ENCODE measurements at places on chromosomes 6 and 20. TPM values are rescaled to one million over a fixed set of nuclear protein-coding genes. Genes with fewer than 3 reads are reported as not detected.

SLC16A10 gene
- total RNA-seq, result 0.48 TPM

CCR6 gene
- total RNA-seq, result 0.17 TPM

TCF15 gene
- total RNA-seq, result not detected

GRCh38 chr6:39714802-39715201 is 10.4 kb downstream of the KIF6 start:
- peaks cover 31% of the 10 kb centered on the region for H3K27me3 ChIP-seq
- no peak overlapping the region for H3K27ac ChIP-seq
- H3K4me3 ChIP-seq, result no peak overlapping the region
- H3K36me3 ChIP-seq, result no peaks in the 10 kb centered on the region

DNA sequence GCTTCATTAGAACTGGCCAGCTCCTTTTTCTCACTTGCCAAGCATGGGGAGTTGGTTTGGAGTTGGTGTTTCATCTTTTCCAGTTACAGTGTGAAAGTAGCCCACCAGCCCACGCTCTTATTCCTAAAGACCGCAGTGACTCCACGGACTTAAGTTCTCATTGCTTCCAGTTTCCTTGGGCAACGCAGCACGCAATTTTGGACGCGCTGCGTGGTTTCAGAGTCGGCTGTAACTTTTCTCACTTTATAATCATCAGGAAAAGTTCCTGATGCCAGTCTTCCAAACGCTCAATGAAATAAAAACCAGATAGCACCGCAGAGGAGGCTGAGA is 381 bp upstream of the PEX7 start:
- DNase-seq, result no peak
- H3K36me3 ChIP-seq, result peaks cover 6% of the 10 kb centered on the region
- peak overlapping the region; percentile 86 for H3K27ac ChIP-seq
- H3K27me3 ChIP-seq, result peaks cover 17% of the 10 kb centered on the region
- peak overlapping the region; percentile 96 for H3K4me3 ChIP-seq
- H3K4me1 ChIP-seq, result peaks cover 8% of the 10 kb centered on the region

- peaks cover 28% of the 10 kb centered on the region for H3K27me3 ChIP-seq
- no peaks in the 10 kb centered on the region for H3K4me1 ChIP-seq
- H3K4me3 ChIP-seq, result no peak overlapping the region
- H3K27ac ChIP-seq, result no peak overlapping the region
- no peaks in the 10 kb centered on the region for H3K36me3 ChIP-seq
Measured at GRCh38 chr20:4297127-4297826, 281.9 kb upstream of the RNF24 start.

- H3K27me3 ChIP-seq, result no peaks in the 10 kb centered on the region
- DNase-seq, result peak; percentile 39
- H3K4me3 ChIP-seq, result no peak overlapping the region
- no peaks in the 10 kb centered on the region for H3K36me3 ChIP-seq
Measured at GRCh38 chr20:32519381-32519730, 65.8 kb downstream of the NOL4L start.

- no peak for DNase-seq
- no peak overlapping the region for H3K27ac ChIP-seq
- no peaks in the 10 kb centered on the region for H3K4me1 ChIP-seq
- H3K4me3 ChIP-seq, result no peak overlapping the region
- no peaks in the 10 kb centered on the region for H3K27me3 ChIP-seq
Measured at GRCh38 chr6:83352424-83353061, 78.3 kb downstream of the ME1 start.
